PC-3 (cell line): ENCODE measurements at places on chromosomes 12 and 14. TPM values are rescaled to one million over a fixed set of nuclear protein-coding genes. Genes with fewer than 3 reads are reported as not detected.

- no peak overlapping the region for H3K27ac ChIP-seq
- H3K27me3 ChIP-seq, result no peaks in the 10 kb centered on the region
- DNase-seq, result no peak
- 0 out of 2 replicates have a peak, but pooled peaks cover 2% of the 10 kb centered on the region for H3K36me3 ChIP-seq
- H3K4me3 ChIP-seq, result no peak overlapping the region
These were observed 2.6 kb upstream of the RCOR1 start for GRCh38 chr14:102589761-102590290.

DNA sequence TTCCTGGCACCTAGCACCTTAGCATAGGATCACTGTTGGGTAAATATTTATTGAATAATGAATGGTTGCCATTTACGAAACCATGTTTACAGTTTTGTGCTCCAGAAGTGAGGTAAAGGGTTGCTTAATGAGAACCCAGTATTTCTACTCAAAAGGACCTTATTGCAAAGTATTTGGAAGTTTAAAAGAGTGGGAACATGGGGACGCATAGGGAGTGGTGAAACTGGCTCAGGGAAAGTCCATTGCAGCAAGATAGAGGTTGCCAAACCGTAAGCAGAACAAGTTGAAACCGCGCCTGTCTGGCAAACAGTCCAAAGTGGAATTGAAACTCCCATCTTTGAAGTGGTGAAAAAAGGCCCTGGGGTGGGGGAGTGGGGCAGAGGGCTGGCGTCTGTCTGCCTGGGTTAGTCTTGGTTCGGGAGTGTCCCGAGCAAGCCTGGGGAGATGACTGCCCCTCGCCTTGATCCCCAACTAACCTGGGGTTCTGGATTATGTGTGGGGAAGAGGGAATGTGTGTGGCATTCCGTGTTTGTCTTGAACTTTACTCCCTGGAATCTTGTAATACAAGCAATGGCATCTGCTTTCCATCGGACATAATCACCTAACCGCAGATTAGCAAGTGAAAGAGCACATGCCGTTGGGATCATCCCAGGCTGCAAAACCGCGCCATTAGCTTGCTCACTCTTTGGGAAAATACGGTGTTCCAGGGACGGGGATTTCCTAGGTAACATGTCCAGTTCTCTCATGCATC is 7.2 kb downstream of the ALDH2 start:
- no peak for DNase-seq
- H3K27me3 ChIP-seq, result no peaks in the 10 kb centered on the region
- no peak overlapping the region for H3K4me3 ChIP-seq
- no peaks in the 10 kb centered on the region for H3K36me3 ChIP-seq

GRCh38 chr12:120710031-120710804 is at the start of gene UNC119B:
Gene UNC119B (plus strand): TSS chr12:120710458. CDS start chr12:120710475, 17 bp downstream.
- peak; percentile 56 for DNase-seq
- H3K27me3 ChIP-seq, result no peaks in the 10 kb centered on the region
- 0 out of 2 replicates have a peak within 1 kb of the TSS, but pooled peaks have one; percentile 9 for H3K27ac ChIP-seq

- peak overlapping the region; percentile 81 for H3K4me3 ChIP-seq
- peaks cover 15% of the 10 kb centered on the region for H3K36me3 ChIP-seq
- H3K27ac ChIP-seq, result no peak overlapping the region
- no peaks in the 10 kb centered on the region for H3K27me3 ChIP-seq
- peaks cover 16% of the 10 kb centered on the region for H3K4me1 ChIP-seq
- peak; percentile 62 for DNase-seq
These were observed 690 bp upstream of the DTX3 start for GRCh38 chr12:57603815-57604453.

KRT77 gene
- total RNA-seq, result not detected in 2 replicates

OR11H6 gene
- total RNA-seq, result not detected in 2 replicates

FAM90A1 gene
- total RNA-seq, result not detected in 2 replicates

SLC38A4 gene
- not detected in 2 replicates for total RNA-seq

CCDC77 gene
- 8.3 and 10.5 TPM in 2 replicates for total RNA-seq
